Aorta (tissue), 5 donors: ENCODE measurements at places on chromosomes 16 and 17. TPM values are rescaled to one million over a fixed set of nuclear protein-coding genes. Genes with fewer than 3 reads are reported as not detected.
A peak's percentile ranks its signal among the peaks of the same experiment; 100 is the strongest.

Gene RASL10B
- total RNA-seq = 3.5 TPM

Gene CTRB1
- total RNA-seq = 3.4 TPM

Gene SMIM5
- 1.2 TPM for total RNA-seq

Gene WFIKKN1
- 0.33 TPM for total RNA-seq

Gene GFAP
- 17.6 TPM for total RNA-seq

Gene HBM
- total RNA-seq = 3.1 TPM

GRCh38 chr16:67530013-67530939, 1.6 kb downstream of the RIPOR1 start:
- peak; percentile 93 for DNase-seq

DNA sequence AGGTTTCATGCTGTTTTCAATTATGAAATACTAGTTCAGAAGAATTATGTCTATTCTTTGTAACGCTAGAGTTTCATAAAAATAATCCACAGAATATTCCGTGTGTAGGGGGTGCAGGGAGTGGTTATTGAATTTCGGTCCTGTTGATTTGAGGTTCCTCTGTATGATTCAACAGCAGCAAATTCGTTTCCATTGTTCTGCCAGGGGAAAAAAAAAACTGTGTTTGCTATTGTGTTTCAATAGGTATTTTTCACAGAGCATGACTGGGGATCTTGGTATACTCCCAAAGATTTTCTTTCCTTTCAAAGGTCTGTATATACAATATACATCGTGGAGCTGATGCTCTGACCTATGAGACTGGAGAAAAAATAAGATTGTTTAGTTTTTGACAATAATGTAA, 15.8 kb downstream of the SHISA9 start:
- DNase-seq = no peak

GRCh38 chr17:58329035-58329809, 627 bp upstream of the TSPOAP1 start:
- peak; percentile 78 for DNase-seq

DNA sequence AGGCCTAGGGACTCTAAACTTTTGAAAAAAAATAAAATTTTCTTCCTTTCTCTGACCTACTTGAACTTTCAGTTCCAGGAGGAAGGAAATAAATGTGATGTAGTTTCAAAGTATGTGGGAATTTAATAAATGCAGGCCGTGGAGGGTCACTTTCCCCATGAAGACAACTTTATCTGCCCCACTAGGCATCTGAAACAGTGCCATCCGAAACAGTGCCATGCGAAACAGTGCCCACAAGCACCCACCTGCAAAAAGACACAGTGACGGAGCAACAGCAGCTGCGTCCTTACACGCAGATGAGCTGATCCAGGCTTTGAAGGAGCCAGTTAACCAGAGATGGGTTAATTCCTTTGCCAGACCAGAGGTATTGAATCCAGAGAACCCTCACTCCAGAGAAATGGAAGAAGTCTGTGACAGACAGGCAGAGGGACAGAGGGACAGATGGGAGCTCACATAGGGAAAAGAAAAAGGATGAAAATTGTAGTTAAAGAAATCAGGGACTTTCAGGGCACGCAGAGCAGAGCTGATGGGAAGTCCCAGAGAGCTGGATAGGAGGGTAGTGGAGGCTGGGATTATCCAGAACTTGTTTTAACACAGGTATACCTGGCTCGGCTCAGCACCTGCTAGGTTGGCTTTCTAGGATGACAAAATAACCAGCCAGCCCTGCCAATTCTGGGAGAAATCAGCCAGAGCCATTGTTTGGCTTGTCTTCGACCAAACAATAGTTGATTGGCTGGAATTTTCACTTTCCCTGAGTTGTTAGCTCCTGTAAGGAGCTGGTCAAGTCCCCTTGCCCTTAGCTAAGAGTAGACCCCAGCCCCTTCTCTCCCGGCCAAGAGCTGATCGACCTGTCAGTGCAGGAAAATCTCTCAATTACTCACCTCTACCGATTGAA, 17.1 kb upstream of the HOXB13 start:
- DNase-seq = no peak

GRCh38 chr16:71520550-71520949, 5.7 kb upstream of the CHST4 start:
- DNase-seq = no peak

DNA sequence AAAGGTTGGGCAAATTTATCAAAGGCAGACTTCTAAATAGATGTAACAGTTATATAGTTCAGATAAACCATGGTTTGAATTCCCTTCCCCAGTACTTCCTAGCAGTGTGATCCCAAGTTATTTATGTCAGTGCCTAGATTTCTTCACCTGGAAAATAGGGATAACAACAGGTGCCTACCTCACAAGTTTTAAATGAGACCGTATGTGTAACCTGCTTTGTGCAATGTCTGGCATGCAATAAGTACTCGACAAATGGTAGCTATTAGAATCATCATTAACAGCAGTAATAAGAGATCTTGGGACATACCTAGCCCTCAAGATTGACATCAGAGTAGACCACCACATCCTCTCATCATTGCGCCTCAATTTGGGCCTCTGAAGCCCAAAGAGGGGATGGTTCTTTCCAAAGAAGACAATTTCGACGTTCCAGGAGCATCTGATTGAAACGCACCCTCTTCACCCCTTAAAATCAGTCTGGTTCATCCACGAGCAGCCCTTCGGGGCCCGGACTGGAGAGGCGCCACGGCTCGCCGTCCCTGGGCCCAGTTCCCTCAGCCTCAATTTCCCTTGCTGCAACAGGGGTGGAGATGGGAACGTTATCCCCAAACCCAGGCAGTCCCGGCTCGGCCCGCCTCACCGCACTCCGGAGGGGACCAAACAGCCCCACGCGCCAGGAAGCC, 541 bp downstream of the ACACA start:
- no peak for DNase-seq

DNA sequence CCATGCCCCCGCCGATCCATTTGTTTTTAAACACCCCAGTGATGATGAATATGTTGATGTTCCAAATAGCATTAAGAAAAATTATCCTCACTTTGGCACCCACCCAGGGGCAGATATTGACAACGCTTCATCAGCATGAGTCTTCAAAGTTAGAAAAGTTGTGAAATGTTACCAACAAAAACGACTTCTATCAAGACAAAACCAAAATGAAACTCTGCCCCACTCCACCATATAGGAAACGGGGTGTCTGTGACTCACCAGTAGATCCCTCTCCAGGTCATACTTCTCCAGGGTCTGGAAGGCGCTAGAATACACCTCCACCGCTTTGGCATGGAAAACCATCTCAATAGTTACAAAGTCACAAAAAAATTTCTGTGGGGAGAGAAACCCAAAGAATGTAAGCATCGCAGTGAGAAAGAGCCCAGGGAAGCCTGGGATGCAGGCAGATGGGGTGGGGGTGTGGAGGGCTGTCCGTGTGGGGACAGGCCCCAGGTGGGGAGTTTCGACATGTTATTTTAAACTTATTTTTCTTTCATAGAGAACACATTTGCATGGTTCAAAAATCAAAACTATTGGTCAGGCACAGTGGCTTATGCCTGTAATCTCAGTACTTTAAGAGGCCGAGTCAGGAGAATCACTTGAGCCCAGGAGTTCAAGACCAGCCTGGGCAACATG, 10.2 kb downstream of the CIBAR2 start:
- DNase-seq = no peak

GRCh38 chr16:80375973-80376372, 164.8 kb upstream of the DYNLRB2 start:
- DNase-seq = no peak

- DNase-seq = no peak
Measured at GRCh38 chr16:15451098-15451731, 16.8 kb downstream of the BMERB1 start.

- no peak for DNase-seq
Measured at GRCh38 chr17:80449194-80449929, 27.0 kb downstream of the NPTX1 start.

- DNase-seq = peak; percentile 86
Measured at GRCh38 chr17:47693731-47694580, at the start of gene TBKBP1. TBKBP1 (plus strand) TSS chr17:47694161; CDS start chr17:47696113, 1,952 bp downstream.

- DNase-seq = peak; percentile 86
Measured at GRCh38 chr17:40922239-40922638, 15.2 kb downstream of the KRT23 start.

- DNase-seq = no peak
Measured at GRCh38 chr17:5630434-5630833, 46.1 kb upstream of the NLRP1 start.

GRCh38 chr17:7673239-7673638, 14.1 kb downstream of the TP53 start:
- no peak for DNase-seq

DNA sequence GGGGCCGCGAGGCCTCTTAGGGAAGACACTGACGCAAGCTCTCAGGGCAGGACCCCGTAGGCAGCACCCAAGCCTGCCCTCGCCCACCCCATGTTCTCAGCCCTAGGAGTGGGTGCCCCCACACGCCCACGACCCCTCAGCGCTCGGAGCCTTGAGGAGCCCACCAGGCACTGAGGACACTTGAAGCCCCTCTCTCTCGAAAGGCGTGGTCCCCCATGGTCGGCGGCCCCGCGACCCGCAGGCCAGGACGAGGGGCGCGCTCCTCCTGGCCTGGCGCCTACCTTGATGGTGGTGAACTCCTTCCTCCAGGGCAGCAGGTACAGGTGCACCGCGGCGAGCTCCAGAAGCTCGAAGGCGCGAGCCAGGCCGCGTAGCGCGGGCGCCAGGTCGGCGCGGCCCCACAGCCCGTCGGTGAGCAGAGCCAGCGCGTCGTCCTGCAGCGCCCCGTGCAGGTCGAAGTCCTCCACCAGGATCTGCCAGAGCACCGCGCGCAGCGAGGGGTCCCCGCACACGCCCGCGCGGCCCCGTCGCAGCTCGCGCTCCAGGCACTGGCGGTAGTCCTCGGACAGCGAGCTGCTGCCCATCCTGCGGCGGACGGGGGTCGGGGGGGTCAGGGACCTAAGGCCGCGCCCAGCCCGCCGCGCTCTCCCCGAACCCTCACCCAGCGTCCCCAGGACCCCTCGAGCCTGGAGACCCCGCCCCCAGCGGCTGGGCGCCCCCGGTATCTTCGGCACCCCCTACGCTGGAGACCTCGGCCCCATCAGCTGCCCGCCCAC, 668 bp downstream of the SPATA2L start:
- peak; percentile 69 for DNase-seq

DNA sequence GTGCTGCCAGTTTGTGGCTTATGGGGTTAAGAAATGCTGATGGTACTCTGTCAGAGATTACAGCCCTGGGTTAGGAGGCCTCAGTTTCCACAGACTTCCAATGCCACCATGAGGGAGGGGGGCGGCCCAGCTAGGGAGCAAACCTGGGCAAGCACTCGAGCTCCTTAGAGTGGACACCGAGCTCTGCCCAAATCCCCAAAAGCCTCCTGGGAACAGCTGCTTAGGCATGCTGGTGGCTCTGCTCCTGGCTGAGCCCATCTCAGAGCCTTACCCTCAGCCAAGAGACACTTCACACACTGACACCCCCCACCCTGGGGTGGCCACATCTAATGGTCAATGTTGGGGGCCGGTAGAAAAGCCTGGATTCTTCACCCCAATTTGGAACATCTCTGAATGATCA, 66.1 kb downstream of the C16orf78 start:
- peak; percentile 49 for DNase-seq

DNA sequence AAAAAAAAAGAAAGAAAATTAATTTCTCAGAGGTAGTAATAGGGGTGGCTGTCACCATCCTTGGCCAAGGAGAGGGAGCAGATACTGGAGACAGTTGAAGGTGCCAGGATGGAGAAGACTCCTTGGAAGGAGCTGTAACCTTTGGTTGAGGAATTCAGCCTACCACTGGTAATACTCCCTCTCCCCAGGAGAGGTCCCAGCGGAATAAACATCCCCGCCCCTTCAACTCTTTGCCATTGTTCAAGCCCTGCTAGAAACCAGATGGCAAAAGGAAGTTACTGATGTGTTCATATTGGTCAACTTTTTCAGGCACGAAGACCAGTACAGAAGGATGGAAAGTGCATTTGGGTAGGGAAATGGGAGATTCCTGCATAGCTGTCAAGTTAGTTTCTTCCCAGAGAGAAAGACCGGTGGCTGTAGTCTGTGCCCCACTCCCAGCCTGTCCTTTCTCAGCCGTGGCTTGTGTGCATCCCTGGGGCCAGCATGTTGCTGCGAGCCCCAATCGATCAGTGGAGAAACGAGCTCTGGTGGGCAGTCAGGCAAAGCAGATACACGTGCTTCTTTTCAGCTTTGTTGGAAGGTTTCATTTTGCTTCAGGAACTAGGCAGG, 612.1 kb downstream of the MAF start:
- DNase-seq = no peak

- DNase-seq = no peak
Measured at GRCh38 chr16:89079434-89079980, 14.1 kb upstream of the ACSF3 start.

DNA sequence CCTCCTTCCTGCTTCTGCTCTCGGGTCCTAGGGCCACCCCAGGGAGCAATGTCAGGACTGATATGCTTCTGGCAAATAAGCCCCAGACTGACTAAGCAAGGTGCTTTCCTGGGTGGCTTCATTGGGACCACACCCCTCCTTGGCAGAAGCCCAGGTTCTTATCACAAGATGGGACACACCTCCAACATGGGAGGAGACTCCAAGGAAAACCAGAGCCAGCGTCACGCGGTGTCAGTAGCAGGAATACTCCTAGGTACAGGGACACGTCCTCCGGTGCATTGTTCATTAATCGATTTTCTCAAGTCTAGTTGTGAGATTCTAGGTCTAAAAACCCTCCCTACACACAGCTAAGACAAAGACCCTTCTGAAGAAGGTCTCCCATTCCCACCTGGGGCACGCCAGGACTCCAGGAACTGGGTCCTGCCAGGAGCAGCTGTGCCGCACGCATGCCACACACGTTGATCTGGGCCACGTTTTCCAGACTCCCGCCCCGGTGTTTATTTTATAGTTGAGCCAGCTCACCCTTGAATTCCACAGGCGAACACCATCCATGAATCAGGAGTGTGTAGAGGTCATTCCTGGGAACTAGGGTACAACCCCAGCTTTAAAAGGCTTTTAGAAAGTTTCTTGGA, 30.8 kb downstream of the FA2H start:
- no peak for DNase-seq

DNA sequence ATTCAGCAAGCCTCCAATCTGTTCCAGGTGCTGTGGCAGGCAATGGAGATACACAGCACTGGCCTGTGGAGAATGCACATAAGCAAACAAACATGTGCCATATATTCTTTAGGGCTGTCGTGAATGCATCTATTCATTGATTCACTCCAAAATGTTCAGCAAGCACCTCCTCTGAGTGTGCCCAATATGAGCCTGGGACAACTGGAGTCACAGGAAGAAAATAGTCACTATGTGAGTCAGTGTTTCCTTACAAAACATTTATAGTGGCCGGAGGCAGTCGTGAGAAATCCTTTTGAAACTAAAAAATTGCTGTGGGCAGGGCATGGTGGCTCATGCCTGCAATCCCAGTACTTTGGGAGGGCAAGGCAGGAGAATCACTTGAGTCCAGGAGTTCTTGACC, 310.1 kb downstream of the CA10 start:
- no peak for DNase-seq

GRCh38 chr17:7912927-7913524, 3.1 kb downstream of the RNF227 start:
- peak; percentile 10 for DNase-seq
